ENCODE measurements at places on chromosomes 7 and 10. TPM values are rescaled to one million over a fixed set of nuclear protein-coding genes. Genes with fewer than 3 reads are reported as not detected.

DNA sequence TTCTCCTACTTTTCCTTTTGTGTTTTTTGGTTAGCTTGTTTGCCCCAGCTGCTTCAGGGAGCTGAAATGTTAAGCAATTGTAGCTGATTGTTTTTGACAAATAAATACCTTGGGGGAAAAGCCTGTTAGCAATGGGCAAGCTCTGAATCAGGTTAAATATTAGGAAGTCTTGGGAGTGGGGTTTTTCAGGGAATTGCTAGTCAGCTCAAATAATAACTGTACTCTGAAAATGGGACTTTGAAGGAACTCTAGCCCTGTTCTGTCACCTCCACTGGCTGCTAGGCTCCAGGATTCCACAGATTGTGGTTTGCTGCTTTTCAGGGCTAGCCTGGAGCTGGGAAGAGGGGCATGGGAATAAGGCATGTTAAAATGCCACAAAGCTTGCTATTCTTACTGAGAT, 39.5 kb downstream of the ADK start:
- peak; percentile 61 for DNase-seq

DNA sequence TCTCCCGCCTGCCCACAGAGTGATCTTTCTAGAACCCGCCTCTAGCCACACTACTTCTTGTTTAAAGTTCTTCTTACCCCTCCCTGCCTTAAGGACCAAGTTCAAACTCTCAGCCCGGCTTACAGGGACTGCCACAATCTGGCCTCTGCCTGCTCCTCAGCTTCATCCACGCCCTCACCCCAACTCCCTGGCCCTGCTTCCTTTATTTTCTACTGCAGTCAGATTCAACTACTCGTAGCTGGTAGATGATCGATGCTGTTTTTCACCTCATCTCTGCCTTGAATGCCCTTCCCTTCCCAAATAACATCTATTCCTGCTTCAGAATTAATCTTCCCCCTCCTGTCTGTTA, 508.5 kb downstream of the RPS24 start:
- DNase-seq, result no peak

DNA sequence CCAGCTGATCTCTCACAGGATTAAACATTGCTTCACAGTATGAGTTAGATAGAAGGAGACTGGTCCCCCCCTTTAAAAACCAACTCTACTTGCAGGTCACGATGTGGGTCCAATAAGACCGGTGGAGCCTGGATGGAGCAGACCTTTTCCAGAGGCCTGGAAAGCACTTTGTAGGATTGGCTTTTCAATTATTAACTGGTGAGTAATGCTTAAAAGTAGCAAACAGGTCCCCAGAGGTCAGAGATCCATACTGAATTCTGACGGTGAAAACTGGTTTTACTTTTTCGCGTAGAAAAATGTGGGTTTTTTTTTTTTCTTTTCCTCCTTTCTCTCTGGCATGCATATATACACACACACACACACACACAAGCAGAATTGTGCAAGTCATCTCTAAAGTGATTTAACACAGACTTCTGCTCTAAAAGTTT, 74.9 kb upstream of the OGDHL start:
- DNase-seq, result no peak

DNA sequence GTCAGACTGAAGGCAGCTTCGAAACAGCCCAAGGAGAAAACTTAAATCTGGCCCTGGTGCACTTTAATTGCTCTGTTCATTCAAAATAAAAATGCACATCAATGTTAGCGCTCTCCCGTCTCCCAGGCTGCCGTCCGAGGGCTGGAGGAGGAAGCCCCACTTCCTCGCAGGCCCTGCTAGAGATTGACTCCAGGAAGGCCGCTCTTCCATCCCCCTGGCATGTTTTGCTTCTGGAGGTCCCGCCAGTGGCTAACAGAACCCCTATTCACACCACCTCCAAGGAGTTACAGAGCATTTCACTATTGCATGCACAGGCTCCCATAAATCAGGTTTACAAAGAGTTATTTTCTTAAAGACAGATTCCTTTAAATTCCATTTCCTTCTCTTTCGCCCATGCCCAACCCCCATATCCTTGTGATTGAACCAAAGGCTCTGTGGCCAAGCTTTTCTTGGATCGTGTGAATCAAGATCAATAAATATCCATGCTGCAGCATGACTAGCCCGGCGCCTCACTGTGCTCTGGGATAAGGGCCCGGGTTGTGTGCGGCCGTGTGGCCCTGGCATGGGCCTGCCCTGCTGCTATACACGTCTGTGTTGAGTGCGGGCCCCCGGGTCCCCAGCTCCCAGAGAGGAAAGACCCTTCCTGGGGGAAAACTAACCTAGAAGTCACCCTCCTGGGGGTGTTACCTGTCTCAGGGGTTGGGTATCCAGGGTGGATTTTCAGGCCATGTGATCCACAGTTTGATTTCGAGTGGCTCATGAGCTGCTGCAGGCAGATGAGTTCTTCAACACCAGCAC, 118.7 kb upstream of the GDF10 start:
- DNase-seq, result no peak

TEX36 gene
- total RNA-seq, result not detected

EGR2 gene
- total RNA-seq, result 5.9 TPM

DNA sequence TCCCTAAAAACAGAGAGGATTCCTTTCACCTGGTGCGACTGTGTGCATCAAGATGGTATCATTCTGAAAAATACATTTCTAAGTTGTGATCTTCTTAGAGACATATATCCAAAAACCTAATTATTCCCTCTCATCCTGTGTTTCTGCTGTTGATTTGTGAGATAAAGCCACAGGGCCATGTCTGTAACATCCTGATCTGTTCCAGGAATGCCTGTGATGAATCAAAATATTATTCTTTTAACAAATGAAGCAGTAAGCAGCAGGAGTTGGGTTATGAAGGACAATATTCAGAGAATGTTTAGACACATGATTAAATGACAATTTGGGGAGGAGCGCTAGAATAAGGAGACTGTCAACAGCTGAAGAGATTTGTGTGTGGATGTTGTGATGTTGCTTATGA, 731.4 kb downstream of the KCNMA1 start:
- DNase-seq, result no peak

- no peak for DNase-seq
Measured at GRCh38 chr7:147509035-147509501, 1081.5 kb upstream of the C7orf33 start.

SOSTDC1 gene
- total RNA-seq, result 0.10 TPM
